Stimulated activated CD4-positive, alpha-beta T cell treated with anti-CD3 and anti-CD28 coated beads, Interleukin-1b, Interleukin-23, amount 100 ng/mL, for 24 hours (primary cell): ENCODE measurements at places on chromosomes 6 and 20.

DNA sequence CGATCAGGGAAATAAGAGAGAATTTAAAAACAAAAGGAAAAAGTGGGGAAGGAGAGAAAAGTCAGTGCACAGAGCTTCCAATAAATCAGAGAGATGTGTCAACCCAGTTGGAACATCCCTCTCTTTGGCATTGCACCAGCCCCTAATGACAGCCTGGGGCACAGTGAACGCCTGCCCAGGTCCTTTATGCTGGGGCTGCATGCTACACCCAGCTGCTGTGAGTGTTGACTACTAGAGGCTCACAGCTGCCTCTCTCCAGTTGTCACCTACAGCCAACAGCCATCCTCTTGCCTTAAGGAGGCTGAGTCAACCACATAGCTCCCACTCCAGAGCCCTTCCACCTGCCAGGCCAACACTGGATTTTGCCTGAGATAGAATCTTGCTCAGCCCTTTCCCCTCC, 19.0 kb downstream of the OR2H2 start:
- DNase-seq: no peak

- no peak for DNase-seq
Measured at GRCh38 chr6:138417493-138418117, 13.6 kb downstream of the HEBP2 start.

- DNase-seq: no peak
Measured at GRCh38 chr6:125268765-125269164, 33.0 kb downstream of the HDDC2 start.

- DNase-seq: no peak
Measured at GRCh38 chr6:136783495-136784270, 8.6 kb downstream of the MAP3K5 start.

GRCh38 chr6:4136354-4136831, 1.0 kb upstream of the ECI2 start:
- DNase-seq: no peak

DNA sequence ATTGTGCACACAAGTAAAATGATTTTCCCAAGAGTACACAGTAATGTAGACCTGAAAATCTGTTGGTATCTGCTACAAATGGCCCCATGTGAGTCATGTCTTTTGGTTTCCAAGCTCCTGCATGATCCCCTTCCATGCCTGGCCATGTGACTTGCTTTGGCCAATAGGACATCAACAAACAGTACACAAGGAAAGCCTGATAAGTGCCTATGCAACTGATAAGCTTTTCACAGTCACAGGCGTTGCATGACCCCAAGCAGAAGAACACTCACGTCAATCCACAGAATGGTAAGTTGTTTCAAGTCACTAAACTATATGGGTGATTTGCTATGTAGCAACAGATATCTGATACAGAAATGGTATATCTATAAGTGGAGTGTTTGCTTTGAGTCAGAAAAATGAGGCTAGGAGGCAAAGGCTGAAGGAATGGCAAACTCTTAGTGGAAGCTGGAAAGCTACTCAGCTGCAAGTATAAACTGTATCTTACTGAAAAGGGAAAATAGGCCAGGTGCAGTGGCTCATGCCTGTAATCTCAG, 160.1 kb upstream of the BEND3 start:
- DNase-seq: no peak

GRCh38 chr20:50799176-50799889, 4.5 kb downstream of the BCAS4 start:
- DNase-seq: no peak

DNA sequence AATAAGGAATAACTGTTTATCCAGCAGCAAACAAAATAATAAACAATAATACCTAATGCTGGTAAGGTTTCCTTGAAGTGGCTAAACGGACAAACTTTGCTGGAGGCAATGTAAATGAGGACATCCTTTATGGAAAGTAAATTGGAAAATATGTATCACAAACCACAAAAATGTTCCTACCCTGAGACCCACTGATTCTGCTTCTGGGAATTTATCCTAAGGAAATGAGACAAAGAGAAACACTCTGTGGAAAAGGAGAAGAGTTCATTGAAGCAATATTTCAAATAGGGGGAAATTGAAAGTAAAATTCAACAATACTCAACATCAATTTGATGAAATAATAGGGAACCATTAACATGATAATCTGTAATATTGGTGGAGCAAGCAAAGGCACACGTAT, 37.9 kb downstream of the MAFB start:
- no peak for DNase-seq

DNA sequence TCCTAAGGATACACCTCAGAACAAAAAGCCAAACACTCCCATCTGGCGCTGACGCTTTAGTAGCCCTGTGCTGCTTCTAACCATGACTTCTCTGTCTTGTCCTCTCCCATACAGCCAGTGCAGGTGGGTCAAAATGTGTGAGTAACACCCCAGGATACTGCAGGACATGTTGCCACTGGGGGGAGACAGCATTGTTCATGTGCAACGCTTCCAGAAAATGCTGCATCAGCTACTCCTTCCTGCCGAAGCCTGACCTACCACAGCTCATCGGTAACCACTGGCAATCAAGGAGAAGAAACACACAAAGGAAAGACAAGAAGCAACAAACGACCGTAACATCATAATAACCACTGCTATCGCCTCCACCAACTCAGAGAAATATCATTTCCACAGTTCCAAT, 1.4 kb downstream of the DEFB132 start:
- DNase-seq: no peak

DNA sequence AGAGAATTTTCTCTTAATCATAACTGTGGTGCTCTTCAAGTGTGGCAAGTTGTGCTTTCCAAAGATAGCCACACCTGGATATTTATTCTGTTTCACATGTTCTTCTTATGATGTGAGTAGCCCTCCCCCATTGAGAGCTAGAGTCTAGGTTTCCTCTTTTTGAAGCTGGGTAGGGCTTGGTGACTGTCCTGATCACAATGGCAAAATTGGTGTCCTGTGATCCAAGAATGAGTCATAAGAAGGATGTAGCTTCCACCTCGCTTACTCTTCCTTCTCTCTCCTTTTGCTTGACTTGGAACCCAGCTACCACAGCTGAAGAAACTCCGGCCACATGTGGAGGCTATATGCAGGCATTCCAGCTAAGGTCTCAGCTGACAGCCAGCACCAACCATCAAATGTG, 7.4 kb upstream of the IGF2R start:
- DNase-seq: no peak

DNA sequence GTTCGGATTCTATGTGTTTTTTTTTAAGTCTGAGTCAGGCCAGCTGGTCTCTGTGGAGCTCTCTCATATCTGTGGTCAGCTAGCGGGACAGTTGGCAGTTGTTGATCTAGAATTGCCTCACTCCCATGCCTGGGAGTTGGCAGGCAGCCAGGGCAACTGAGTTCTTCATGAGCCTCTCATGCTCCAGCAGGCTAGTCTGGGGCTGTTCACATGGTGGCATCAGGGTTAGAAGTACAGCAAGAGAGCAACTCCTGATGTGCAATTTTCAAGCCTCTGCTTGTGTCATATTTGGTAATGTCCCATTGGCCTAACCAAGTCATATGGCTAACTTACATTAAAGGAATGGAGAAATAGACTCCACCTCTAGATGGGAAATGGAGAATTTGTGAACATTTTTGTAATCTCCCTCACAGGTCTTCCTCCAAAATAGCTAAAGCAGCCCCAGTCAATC, 6.7 kb upstream of the IFT52 start:
- no peak for DNase-seq

DNA sequence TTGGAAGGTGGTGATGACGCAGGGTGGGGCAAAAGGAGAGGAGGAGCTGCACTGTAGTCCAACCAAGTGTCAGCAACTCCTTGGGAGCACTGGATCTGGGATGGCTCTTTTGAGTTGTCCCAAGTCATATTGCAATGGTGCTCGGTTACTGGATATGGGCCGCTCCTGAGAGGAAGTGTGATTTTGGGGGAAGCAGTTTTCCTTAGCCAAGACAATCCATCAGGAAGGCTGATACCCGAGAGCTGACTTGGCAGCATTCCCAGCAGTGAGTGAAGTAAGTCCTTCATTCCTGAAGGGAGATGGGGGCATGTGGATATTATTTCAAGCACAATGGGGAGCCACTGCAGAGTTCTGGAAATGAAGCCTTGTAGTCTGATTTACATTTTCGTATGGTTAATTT, 354.1 kb downstream of the RFPL4B start:
- DNase-seq: no peak

- DNase-seq: no peak
Measured at GRCh38 chr6:148658681-148659430, 88.0 kb upstream of the UST start.

- DNase-seq: no peak
Measured at GRCh38 chr6:56343295-56343694, 95.9 kb upstream of the COL21A1 start.

DNA sequence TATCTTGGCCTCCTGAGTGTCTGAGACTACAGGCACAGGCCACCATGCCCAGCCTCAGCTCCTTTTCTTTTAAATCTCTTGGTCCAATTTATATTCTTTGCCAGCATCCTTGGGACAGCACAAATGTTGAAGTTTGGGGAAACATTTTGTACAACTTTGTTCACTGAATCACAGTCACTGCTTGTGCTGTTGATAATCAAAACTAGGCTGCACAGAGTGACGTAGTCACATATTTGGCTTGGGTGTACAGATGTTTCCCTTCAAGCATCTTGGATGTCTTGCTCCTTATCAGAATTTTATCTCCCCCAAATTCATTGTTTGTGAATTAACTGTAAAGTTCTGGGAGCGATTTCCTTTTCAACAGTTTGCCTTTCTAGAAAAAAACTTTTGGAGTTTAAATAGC, 17.9 kb downstream of the CARMIL1 start:
- no peak for DNase-seq

DNA sequence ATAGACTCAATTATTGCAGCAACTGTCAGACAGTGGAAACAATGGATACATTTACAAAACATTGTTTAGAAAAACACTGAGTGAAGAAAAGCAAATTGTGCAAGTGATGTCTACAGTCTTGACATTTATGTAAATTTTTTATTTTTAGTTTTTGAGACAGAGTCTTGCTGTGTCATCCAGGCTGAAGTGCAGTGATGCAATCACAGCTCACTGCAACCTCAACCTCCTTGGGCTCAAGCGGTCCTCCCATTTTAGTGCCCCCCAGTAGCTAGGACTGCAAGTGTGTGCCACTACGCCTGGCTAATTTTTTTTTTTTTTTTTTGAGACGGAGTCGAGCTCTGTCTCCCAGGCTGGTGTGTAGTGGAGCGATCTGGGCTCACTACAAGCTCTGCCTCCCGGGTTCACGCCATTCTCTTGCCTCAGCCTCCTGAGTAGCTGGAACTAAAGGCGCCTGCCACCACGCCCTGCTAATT, 9.7 kb downstream of the CNBD2 start:
- DNase-seq: no peak

DNA sequence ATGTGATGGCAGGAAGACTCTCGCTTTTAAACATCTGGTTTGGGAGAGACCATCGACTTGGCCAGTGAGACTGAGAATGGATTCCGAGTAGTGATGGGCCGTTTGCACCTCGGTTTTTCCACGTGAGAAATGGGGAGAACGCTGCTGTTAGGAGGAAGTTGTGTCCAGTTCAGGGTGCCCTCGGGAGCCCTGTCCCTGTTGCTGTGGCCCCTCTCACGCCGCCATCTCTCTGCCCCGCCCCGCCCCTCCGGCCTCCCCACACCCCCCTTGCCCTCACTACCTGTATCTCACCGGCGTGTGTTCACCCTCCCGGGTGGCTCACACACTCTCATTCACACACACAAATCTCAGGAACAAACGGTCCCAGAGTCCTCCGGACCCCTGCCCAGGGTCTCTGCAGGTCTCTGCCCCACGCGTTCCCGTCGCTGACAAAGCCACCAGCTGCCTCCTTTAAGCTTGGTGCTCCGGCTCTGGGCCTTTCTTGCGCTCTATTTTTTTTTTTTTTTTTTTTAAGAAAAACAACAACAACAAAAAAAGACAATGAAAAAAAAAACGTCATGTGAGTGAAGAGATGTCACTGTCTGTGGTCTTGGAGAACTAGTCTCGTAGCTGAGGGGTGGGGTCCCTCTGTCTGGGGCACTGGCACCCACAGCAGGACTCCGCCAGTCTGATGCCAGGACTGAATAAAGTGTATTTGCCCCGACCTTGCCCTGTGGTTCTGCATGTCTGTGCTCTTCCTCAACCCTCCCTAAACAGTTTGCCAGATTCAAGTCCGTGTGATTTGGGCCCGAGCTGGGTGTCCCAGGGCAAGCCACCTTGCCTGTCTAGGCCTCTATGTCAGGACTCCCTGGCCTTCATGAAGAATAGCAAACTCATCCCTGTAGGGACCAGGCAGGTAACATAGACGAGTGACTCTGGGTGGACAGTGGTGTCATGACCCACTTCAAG, 2.9 kb downstream of the SOX12 start:
- no peak for DNase-seq

- DNase-seq: no peak
Measured at GRCh38 chr6:17610835-17611234, 10.7 kb downstream of the FAM8A1 start.

DNA sequence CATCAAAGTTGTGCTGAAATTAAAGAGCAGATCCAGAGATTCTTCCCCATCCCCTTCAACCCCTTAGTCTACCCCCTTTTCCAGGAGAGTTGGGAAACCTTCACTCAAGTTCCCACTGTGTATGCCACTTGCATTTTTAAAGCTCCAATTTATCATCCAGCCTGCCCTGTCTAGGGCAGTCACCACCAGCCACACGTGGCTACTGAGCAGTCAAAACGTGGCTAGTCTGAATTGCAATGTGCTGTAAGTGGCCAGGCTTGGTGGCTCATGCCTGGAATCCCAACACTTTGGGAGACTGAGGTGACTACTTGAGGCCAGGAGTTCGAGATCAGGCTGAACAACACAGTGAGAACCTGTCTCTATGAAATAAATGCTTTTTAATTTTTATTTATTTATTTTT, 34.9 kb downstream of the ERGIC3 start:
- no peak for DNase-seq

DNA sequence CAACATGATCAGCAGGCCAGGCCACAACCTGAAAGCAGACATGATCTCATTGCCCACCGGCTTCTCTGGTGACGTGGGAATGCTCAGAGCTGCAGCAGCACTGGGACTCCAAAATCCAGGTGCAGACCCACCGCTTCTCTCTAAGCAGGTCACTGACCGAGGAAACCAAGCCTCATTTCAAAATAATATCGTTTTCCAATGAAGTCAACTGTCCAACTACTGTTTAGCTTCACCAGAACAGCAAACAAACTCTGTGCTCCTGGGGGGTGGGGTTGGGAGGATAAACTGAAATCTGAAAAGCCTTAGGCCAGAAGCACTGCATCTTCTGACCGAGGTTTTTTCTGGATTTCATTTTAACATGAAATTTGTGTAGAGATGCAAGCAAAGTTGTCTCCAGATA, at the start of gene GPLD1:
Gene GPLD1, minus strand, starts transcription at position 109 of the 400 bp plus-strand sequence. Its CDS starts 67 bp downstream, at position 42.
- no peak for DNase-seq

DNA sequence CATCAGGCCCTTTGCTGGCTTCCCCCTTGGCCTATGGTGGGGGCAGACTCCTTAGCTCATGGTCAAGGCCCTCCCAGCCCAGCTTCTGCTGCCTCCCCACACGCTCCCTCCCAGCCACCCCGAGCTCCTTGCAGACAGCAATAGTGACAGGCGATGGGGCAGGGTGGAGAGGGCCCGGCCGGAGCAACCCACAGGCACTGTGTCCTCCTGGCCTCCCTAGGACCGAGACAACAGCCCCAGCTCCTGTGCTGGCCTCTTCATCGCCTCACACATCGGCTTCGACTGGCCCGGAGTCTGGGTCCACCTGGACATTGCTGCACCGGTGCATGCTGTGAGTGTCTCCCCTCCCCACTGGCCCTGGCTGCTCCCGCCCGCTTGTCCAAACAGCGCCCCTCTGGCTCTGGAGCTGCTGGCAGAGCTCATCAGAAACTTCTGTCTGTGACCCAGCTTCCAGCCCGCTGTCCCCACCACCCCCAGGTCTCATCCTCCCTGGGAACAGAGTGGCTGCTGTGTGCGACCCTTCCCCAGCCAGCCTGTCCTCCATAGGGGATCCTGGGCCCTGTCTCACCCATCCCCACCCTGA, 21.8 kb downstream of the NPEPL1 start:
- no peak for DNase-seq
